ENCODE measurements at places on chromosomes 1 and 21. TPM values are rescaled to one million over a fixed set of nuclear protein-coding genes. Genes with fewer than 3 reads are reported as not detected.
A peak's percentile ranks its signal among the peaks of the same experiment; 100 is the strongest.

GRCh38 chr1:226679853-226680516 is 59.1 kb downstream of the ITPKB start:
- DNase-seq: peak; percentile 84

GRCh38 chr1:62263814-62264353 is 55.4 kb downstream of the KANK4 start:
- no peak for DNase-seq

- DNase-seq: no peak
Observed at GRCh38 chr1:233912447-233912846, 8.0 kb downstream of the SLC35F3 start.

- no peak for DNase-seq
Observed at GRCh38 chr1:183506561-183506960, 34.3 kb downstream of the SMG7 start.

GRCh38 chr1:203592156-203592555 is 34.5 kb upstream of the ATP2B4 start:
- DNase-seq: peak; percentile 25

GRCh38 chr1:206062464-206062863 is 9.5 kb downstream of the RHEX start:
- no peak for DNase-seq

DNA sequence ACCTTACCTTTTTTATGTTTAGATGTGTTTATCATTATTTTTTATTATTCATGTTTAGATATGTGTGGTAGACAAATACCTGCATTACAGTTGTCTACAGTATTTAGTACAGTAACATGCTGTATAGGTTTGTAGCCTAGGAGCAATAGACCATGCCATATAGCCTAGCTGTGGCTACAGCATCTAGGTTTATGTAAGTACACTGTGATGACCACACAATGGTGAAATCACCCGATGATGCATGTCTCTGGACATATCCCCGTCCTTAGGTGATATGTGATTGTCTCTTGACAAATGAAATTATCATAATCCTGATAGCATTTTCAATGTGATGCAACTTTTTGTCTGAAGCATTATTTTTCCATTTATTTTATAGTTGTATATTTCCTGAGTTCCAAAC is 121.2 kb downstream of the DISP1 start:
- DNase-seq: no peak

- DNase-seq: no peak
Observed at GRCh38 chr1:218394416-218394815, 49.3 kb downstream of the TGFB2 start.

DNA sequence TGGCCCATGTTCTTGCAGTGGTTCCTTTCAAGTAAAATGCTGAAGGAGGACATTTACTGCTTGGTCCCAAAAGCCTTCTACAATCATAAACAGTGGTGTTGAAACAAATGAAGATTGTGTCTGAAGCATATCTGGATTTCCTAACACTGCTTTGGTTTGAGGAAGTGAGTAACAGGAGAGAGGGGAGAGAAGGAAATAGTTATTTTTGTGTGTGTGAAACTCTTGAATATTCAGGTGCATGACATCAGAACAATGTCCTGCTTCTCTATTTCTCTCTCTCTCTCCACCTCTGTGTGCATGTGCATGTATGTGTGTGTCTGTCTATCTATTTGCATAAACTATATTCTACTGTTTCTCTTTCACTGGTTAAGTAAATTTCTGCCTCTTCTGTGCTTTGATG is 61.4 kb upstream of the TNFSF18 start:
- no peak for DNase-seq

DNA sequence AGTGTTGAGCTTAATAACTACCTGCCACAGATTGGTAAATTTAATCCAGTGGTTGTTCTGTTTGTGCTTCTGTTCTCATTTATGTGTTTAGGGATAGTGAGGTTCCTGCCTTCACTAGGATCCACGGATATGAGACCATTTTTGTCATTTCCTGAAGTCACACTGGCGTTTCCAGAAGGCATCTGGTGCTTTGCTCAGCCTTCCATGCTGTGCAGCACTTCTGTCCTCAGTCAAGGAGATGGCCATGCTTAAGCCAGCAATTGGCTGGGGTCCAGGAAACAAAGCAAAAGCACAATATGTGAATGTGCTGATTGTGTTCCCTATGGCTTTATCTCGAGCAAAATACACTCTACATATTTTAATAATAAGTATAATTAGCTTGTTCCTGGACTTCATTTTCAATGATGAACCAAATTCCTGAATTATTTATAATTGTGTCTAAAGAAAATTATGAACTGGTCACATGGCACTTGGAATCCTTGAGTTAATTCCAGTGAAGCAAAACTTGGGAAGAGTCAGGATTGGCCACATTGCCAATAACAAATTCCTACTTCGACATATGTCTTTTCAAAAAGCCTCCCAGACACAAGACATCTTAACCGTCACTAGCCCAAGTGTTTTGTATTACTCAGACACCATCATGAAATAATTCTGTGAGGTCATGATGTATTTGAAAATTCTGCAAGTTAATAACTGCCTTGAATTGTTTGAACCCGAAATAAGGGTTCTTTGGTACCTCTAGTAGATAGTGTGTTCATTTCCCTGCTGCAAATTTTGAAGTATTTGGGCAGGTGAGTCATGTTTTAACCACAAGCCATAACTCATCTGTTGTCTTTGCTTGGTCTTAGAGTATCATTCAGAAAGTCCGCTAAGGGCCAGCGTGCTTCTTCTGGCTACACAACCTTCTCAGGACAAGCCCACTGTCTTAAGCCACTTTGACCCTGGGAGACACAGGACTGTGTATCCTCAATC is 412.4 kb downstream of the DISC1 start:
- DNase-seq: no peak

- DNase-seq: no peak
Observed at GRCh38 chr1:197659171-197659570, 116.1 kb downstream of the DENND1B start.

- DNase-seq: no peak
Observed at GRCh38 chr1:64010316-64010715, 193.1 kb upstream of the UBE2U start.

GRCh38 chr1:108565512-108565911 is 5.6 kb downstream of the EEIG2 start:
- DNase-seq: no peak

The AGT gene
- total RNA-seq: 4.8 TPM

The NUDT17 gene
- 2.6 TPM for total RNA-seq

The GALNT2 gene
- 70.1 TPM for total RNA-seq

The TIE1 gene
- total RNA-seq: 10.4 TPM
